ENCODE measurements at places on chromosomes 1 and 21.

DNA sequence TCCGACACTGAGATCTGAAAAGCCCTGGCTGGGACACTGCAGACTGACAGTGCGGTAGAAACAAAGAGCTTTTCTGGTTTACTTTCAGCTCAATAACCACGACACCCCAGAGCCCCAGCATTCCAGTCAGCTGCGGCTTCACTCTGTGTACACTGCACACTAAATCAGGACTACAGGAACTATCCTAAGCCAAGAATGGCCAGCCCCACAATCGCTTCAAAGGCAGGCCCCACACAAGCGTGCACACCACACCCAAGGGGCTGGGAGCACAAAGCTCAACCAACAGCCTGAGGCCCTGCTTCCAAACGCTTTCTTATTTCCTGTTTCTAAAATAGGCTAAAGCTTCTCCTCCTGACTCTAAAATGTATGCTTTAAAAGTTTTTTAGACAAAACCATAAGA, 28.4 kb downstream of the URB1 start:
- DNase-seq, result no peak

DNA sequence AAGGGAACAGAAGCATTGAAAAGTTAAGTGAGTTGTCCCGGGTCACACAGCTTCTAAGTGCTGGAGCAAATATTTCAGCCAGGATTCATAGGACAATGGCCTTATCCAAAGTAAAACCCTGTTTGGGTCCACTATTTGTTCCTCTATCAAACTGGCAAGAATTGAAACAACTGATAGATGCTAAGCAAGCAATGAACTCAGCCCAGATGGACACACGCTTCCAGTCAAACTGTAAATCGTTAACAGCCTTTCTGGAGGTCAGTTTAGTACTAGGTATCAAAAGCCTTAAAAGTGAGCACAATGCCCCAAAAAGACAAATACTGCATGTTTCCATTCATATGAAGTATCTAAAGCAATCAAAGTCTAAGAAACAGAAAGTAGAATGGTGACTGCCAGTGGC, 779 bp upstream of the SVBP start:
- DNase-seq, result no peak

- DNase-seq, result no peak
Measured at GRCh38 chr1:154726896-154727753, 119.1 kb upstream of the ADAR start.

DNA sequence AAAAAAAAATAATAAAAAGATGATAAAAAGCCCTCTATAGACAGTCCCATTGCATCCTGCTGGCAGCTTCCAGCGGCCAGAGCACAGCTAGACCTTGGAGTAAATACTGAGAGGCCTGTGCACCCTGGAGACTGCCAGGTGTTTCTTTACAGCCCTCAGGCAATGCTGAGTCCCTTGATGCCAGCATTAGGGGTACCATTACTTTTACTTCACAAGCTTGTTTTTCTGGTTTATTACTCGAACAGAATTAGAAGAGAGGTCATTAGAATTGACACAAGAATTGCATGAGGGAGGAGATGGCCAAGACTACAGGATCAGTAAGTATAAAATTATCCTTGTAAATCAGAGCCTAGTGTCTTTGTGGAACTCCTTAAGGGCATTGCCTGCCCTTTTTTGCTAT, 43.6 kb downstream of the AKNAD1 start:
- no peak for DNase-seq

DNA sequence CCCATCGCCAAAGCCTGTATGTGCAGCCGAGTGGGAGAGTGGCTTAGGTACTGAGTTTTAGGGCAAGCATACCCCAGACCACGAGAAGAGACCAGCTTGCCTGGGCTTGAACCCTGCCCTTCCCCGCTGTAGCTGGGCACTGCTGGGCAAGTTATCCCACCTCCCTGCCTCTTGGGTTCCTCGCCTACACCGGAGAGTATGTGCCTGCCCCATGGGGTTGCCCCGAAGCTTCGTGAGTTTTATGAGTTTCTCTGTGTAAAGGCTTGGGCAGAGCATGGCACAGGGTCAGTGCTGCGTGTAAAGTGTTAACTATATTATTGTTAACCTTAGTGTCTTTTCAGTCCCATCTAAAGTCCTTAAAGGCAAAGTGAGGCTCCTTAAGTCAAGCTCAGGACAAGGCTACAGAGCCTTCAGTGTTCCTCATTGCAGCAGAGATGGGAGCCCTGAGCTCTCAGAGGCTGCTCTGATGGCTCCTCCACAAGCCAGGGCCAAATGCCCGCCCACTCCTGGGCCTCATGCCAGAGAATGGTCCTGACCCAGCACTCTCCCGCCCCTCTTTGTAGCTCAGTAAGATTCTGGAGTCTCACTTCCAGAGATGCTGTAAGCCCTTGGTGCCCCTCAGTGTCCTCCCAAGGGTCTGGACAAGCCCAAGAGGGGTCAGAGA, 37.0 kb upstream of the KCNA10 start:
- DNase-seq, result no peak

DNA sequence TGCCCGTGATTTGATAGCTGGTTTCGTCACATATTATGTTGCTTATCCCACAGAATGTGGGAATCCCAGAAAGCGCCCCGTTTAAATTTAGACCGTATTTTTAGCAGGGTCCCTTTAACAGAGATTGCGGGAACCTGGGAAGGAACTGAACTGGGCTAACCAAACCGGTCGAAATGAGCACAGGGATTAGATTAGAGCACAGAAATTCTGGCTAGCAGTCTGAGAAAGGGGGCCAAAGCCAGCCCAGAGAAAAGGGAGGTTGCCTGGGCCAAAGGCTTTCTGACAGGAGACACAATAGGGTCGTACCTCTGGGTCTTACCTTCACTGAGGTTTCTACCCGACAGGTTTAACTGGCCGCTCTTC, 327 bp downstream of the LRRC40 start:
- no peak for DNase-seq

GRCh38 chr1:153842006-153842471, 66.8 kb downstream of the SLC27A3 start:
- DNase-seq, result no peak

GRCh38 chr1:185200889-185201288, 43.9 kb downstream of the SWT1 start:
- no peak for DNase-seq

- no peak for DNase-seq
Measured at GRCh38 chr1:19668888-19669287, 4.2 kb downstream of the HTR6 start.

GRCh38 chr1:95021805-95022643, 50.7 kb downstream of the ALG14 start:
- no peak for DNase-seq

DNA sequence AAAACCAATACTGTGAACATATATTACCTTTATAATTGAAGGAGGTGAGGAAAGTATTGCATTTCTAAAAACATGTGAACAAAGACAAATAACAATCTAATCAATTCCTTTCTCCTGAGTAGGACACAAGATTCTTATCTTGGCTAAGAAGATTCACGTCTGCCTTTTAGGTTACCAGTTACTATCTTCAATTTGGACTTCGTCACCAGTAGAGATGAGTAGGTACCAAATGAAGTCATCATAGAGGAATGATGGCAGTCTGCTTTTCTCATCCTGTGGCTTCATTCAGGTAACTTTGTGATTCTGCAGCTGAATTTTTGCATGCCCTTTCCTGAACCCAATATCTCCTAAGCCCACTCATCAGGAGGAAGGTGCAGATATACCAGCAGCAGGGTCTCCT, 32.4 kb downstream of the ASTN1 start:
- DNase-seq, result no peak

GRCh38 chr1:212311836-212312497, 26.8 kb downstream of the PPP2R5A start:
- DNase-seq, result no peak

- DNase-seq, result peak; percentile 66
Measured at GRCh38 chr1:36366091-36366661, 19.5 kb downstream of the STK40 start.

GRCh38 chr1:183180634-183181056, 5.4 kb upstream of the LAMC2 start:
- no peak for DNase-seq

DNA sequence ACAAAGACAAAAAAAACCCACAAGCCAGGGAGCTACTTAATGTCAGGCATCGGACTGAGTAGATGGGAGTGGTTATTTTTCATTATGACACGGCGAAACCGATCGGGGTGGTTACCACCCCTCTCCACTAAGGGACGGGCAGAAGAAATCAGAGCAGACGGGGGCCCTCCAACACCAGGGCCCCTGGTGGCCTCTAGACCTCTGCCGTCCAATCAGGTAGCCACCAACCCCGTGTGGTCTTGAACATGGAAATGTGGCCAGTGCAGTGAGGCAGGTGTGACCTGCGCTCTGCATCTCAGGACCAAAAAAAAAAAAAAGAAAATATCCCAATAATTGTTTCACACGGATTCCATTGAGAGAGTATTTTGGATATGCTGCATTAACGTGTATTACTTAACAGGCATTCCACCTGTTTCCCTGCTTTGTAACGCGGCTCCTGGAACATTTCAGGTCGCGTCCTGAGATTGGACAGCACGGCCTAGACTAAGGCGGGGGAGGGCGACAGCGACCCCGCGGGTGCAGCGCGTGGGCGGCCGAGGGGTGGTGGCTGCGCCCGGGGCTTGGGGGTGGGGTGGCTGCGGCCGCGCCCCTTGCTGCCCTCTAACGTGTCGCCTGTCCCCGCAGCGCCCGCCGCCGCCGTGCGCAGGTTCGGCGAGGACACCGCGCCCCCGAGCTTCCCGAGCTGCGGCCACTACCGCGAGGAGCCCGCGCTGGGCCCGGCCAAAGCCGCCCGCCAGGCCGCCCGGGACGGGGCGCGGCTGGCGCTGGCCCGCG, 48.3 kb downstream of the SIM2 start:
- no peak for DNase-seq

Measured in central memory CD4-positive, alpha-beta T cell (primary cell).